ENCODE measurements at places on chromosomes 1 and 21.

DNA sequence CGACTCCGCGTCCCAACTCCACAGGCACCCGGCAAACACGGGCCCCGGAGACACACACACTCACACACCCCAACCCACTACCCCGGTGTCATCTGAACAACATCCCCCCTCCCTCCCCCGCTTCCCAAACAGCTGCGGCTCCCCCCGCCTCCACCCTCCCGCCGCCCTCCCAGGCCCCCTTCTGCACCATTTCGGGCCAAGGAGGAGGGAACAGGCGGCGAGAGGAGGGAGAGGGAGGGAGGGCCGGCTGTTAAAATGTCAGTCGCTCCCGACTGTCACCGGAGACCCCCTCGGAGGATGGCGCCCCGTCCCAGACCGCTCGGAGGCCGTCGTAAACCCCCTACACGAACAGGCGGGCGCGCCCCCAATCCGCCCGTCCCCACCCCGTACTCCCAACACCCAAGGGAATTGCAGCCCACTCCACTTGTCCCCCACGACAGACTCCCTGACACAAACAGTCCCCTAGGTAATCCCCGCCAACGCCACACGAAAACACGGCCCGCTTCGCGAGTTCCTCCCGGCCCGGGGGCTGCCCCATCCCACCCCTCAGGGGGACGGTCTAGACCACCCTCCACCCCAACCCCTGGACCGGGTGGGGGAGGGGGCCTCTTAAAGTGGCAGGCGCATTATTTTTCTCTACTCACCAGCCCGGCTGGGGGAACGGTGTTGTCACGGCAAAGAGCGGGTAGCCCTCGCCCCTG lies 583 bp downstream of the MEF2D start:
- DNase-seq, result peak; percentile 86

- peak; percentile 17 for DNase-seq
These were observed 1.1 kb upstream of the CD244 start for GRCh38 chr1:160863774-160864131.

DNA sequence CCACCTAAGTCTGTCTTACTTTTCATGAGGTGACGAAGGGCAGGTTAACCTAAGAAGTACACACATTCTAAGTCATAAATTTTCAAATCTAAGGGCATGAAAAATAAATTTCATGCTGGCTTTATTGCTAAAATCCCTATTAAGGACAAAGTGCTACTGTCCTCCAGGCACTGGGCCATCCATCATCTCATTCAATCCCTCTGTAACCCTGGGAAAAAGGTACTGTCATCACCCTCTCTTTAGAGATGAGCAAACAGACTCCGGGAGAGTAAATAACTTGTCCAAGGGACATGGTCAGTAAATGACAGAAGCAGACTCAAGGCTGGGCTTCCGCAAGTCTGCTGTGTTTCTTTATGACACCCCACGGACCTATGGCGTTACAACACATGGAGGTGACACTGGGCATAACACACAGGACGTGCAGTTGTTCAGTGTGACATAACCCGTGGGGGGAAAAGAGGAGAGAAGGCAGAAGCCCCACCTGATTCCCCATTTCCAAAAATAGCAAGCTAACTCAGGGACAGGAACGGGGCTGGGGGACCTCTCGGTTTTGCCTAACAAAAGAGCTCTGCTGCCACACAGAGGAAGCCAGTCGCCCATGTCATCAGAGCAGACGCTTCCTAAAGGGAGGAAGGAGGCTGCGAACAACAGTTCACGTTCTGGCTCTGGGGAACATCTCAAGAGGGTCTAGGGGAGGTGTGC lies 12.5 kb upstream of the SRM start:
- no peak for DNase-seq

DNA sequence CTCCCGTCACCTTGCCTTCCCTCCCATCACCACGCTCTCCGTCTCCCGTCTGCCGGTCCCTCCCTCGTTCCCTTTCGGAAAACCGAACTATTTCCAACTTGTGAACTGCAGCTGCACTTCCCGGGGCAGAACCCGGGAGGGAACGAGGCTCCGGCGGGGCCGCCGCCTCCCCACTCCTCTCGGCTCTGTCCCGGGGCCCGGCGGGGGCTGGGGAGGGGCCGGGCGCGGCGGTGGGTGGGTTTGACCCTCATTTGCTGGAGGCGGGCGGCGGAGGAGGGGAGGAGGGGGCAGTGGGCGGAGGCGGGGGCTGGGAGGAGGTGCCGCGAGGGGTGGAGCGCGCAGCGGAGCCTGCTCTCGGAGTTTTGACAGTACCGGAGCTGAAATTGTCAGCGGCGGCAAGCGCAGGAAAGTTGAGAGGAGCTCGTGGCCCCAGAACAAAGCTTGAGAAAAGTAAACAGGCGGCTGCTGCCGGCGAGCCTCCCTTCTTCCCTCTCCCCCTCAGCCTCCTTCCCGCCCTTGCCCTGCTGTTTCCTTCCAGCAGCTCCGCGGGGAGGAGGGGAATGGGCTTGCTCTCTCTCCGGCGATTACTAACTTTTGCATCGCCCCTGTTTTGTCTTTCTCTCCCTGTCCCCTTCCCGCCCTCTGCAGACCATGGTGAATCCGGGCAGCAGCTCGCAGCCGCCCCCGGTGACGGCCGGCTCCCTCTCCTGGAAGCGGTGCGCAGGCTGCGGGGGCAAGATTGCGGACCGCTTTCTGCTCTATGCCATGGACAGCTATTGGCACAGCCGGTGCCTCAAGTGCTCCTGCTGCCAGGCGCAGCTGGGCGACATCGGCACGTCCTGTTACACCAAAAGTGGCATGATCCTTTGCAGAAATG lies 2.9 kb downstream of the LMO4 start:
- DNase-seq, result peak; percentile 56

DNA sequence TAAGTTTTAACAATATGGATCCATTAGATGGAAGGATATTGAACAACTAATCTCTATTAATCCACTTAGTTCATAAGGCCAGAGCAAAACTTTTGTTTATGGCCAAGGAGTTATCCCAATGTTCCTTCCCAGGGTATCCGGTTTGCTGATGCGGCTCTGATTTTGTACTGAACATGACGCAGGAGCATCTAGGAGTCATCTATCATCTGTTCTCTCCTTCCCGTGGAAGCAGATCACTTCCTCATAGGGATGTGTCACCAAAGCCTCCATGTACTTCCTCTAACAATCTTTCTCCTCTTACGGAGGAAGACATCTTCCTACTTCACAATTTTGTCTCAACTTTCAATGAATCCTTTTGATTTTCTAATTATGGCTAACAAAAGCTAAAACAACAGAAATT lies 206.6 kb downstream of the APP start:
- DNase-seq, result no peak

GRCh38 chr1:43460988-43461693 lies 7.4 kb upstream of the HYI start:
- DNase-seq, result no peak

GRCh38 chr1:10934150-10934818 lies 78.2 kb upstream of the TARDBP start:
- no peak for DNase-seq

DNA sequence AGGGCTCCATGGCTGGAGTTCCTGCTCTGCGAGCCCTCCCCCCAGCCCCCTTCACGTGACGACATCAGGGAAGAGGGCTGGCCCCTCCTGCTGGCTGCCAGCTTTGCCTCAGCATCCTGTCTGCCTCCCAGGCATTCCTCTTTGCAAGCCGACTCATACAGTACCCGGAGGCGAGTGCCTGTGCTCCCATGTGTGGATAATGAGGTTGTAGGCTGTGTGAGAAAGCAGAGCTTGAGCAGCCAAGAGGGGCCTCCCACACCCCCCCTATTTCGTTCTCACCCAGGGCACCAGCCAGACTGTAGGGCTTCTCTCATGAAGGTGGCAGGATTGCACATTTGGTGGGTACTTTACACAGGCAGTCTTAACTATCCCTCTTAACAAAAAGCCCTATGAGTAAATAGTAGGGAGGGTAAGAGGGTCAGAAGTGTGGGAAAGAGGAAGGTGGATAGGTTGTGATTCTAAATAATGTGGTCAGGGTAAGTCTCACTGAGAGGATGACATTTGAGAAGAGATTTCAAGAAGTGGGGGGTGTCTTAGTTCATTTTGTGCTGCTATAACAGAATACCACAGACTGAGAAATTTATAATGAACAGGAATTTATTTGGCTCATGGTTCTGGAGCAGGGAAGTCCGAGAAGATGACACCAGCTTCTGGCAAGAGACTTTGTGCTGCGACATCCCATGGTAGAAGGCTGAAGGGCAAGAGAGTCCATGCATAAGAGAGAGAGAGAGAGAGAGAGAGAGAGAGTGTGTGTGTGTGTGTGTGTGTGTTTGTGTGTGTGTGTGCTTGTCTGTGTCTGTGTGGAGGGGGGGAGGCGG lies 113.5 kb downstream of the OMA1 start:
- DNase-seq, result no peak

DNA sequence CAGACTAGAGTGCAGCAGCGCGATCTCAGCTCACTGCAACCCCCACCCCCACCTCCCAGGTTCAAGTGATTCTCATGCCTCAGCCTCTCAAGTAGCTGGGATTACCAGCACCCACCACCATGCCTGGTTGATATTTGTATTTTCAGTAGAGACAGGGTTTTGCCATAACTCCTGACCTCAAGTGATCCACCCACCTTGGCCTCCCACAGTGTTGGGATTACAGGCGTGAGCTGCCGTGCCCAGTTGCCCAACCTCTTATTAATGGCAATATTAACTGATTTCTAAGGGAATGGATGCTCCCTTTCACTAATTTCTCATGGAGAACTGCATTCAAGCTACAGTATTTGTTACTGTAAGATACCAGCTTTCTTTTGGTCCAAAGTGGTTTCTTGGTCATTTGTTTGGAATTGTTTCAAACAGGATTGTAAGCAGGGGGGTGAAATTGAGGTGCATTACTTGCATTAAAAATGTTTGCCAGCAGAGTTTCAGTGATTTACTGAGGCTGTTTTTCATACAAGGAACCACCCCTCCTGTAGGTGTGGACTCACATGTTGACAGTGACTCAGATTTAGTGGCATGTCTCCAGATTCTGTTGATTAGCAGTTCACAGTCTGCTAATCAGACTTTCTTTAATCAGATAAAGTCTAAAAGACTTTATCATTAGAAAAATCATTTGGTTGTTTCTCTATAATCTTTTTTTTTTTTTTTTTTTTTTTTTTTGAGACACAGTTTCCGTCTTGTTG lies 3.9 kb upstream of the TGFBR3 start:
- no peak for DNase-seq

GRCh38 chr1:221228594-221228993 lies 349.4 kb downstream of the HLX start:
- DNase-seq, result no peak

DNA sequence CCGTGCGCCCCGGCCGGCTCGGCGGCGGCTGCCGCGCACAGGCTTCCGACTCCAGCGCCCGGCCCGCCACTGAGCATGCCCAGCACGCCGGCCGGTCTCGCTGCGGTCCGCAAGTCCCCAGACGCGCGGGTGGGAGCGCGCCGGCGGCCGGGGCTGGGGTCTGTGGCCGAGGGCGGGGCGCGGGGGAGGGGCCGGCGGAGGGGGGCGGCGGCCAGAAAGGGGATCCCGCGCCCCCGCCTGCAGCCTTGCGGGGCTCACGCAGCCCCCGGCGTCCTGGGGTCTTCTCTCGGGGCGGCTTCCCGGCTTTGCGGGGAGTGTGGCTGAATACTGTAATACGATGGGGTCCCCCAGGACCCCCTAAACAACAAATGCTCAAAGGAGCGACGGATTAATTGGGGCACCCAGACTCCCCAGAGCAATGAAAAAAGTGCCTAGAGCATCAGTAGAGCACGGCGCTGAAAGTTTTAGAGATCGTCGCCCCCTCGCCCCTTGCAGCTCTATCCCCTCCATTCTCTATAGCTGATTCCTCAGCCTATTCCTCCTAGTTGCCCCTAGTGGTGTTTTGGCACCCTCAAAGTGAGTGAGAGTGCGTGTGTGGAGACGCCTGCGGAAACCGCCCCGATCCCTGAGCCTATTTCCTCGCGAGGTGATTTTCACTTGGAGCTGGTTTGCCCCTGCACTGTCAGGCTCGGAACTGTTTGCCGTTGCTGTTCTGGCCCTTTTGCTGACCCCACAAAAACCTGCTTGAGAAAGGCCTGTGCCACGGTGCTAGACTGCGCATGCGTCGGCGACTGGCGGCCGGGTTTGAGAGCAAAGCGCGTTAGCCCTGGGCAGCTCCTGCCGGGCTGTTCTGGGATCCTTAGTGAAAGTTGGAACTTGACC lies at the start of gene VAV3:
TSS of gene VAV3 (minus strand) at position 71 of the 882 bp plus-strand sequence. CDS start 311 bp downstream, outside the sequence.
- peak; percentile 30 for DNase-seq

- peak; percentile 85 for DNase-seq
These were observed 65.8 kb downstream of the SIK1 start for GRCh38 chr21:43361127-43361492.

DNA sequence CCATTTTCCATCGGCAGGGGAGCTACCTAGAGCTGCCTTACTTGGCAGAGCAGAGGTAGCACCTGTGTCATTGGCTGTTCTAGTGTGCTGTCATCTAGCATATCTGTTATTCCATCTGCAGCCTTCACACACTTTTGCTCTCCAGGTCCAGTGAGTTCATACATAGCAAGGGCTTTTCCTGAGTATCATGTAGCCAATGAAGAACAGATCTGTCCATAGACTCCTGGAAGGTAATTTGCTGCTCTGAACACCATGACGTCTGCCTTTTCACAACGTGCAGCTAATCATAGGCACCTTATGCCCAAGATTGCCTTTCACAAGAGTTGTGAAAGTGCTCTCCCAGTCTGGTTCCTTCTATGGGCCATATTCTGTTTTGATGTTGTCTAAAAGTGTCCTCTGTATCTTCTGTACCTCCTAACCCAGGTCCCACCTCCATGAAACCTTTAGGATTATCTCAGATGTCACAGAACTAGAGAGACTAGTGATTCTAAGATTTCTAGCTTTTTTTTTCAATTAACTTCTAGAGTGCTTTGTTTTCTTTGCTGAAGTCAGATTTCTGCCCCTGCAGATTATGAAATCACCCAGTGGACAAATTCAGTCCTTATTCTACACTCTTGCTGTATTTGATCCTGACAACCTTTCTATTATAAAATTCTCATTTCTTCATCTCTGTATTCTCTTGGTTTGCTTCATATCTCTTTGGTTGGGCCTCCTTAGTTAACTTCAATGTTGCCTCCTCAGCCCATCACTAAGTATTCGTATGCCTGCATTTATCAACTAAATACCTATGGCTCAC lies 134.8 kb downstream of the PBX1 start:
- DNase-seq, result peak; percentile 70

- no peak for DNase-seq
These were observed 53.0 kb upstream of the SPATA6 start for GRCh38 chr1:48524892-48525467.

DNA sequence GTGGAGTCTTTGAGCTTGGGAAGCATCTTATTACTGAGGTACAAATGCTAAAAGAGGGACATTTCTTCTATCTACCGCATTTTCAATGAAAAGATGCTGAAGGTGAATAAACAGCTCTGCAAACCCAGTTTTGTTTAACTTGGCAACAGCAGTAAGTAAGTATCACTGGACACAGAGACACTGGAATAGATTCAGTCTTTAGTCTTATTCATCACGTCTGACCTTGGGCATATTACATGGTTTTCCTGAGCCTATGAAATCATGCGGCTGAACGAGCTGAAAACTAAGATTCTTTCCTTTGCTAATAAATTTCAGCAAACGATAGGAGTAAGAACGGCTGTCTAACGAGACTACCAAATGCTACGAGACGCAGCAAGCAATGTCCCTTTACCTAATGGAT lies 207.4 kb downstream of the GABPA start:
- no peak for DNase-seq

GRCh38 chr1:230832476-230832875 lies 35.8 kb downstream of the C1orf198 start:
- DNase-seq, result no peak

- peak; percentile 63 for DNase-seq
These were observed 67.4 kb downstream of the ARHGEF10L start for GRCh38 chr1:17606826-17607440.
